ENCODE measurements at places on chromosomes 3 and 15.
A peak's percentile ranks its signal among the peaks of the same experiment; 100 is the strongest.

DNA sequence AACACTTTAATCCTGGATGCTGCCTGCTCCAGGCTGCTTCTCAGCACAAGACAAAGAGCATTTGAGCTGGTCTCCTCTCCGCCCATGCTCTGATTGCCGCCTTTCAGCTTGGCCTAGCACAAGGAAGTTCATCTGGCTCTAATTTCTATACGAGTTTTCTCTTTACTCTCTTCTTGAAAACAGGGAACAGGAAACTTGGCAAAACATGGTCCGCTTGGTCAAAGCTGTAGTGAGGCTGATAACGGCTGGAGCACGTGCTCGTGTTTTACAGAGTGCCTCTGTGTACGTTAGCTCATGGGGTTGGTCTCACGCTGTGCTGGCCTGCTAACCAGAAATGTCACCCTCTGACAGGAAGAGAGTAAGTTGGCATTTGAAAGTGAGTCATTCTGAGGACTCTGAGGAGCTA lies 19.2 kb downstream of the RARRES1 start:
- no peak for DNase-seq

DNA sequence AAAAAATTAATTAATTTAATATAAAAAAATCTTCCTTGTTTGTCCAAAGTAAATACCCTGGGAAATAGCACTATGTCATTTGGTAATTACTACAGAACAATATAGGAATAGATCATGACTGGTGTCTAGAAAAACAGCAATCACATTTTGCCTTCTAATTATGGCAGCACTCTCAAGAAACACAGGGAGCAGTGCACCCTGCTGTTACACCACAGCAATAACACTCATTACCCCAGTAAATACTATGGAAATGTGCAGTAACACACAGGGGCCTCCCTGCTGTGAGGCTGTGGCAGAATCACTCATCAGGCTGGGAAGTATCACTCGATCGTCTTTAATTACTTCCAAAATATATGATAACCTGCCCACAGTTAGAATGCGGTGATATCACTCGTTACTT lies 646.0 kb downstream of the TUSC7 start:
- no peak for DNase-seq

GRCh38 chr3:196198771-196199753 lies 12.1 kb downstream of the ZDHHC19 start:
- DNase-seq, result no peak

GRCh38 chr3:25038922-25039321 lies 389.1 kb upstream of the RARB start:
- DNase-seq, result no peak

GRCh38 chr3:109648027-109648426 lies 310.7 kb upstream of the DPPA4 start:
- no peak for DNase-seq

DNA sequence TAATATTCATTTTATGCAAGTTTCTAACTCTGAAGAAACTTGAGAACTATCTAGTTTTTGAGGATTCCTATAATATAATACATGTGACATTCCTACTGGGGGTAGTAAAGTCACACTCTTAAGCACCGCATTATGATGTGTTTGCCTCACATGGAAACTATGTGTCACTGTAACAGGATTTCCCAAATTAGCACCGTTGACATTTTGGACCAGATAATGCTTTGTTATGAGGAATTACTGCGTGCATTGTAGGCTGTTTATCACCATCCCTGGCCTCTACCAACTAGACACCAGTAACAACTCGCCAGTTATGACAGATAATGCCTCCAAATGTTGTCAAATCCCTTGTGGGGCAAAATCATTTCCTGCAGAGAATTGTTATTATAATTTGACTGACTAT lies 267.8 kb downstream of the RAP2B start:
- no peak for DNase-seq

DNA sequence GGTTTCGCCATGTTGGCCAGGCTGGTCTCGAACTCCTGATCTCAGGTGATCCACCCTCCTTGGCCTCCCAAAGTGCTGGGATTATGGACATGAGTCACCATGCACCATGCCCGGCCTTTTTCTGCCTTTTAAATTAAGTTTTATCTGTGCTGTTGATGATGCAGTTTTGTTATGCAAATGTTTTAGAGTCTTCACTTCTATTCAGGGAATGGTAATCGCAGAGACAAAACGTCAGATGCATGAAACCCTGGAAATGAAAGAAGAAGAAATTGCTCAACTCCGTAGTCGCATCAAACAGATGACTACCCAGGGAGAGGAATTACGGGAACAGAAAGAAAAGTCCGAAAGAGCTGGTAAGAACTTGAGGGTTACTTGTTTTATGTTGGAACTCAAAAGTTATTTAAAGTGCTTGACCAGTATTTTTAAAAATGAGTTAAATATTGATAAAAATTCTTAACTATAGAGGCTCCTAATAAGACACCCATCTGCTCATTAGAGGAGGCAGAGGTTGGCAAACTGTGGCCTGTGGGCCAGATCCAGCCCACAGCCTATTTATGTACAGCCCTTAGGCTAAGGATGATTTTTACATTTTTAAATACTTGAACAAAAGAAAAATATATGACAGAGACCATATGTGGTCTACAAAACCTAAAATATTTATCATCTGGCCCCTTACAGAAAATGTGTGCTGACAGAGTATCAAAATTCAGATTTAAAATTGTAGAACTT lies 127.8 kb upstream of the LRRFIP2 start:
- no peak for DNase-seq

GRCh38 chr3:185958626-185959025 lies 20.8 kb upstream of the TRA2B start:
- no peak for DNase-seq

DNA sequence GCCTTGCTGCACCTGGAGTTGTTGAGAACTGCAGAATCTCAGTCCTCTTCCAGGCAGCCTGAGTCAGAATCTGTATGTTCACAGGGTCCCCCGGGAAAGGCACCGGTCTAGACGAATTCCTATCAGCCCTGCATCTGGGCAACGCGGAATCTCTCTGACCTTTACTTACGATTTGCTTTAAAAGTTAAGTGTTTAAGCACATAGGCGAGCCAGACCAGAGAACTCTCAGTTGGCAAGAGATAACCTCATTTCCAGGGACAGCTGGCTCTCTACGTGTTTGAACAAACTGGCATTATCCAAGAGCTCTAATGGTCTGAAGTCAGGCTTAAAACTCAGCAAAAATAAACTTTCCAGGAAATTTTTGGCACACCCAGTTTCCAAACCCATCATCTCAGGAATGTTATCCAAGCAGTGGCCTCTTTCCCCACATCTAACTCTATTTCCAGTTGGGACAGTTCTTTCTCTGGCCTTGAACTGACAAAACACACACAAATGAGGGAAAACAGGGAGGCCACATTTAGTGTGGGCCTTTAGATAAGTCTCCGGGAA lies 53.4 kb downstream of the HES1 start:
- DNase-seq, result no peak

GRCh38 chr3:169323578-169324451 lies 339.7 kb downstream of the MECOM start:
- peak; percentile 20 for DNase-seq
